Hepatocyte (in vitro differentiated cells): ENCODE measurements at places on chromosomes 1 and 21.

- H3K4me1 ChIP-seq = peaks cover 23% of the 10 kb centered on the region
- H3K36me3 ChIP-seq = no peaks in the 10 kb centered on the region
- H3K27me3 ChIP-seq = no peaks in the 10 kb centered on the region
- peak overlapping the region; percentile 88 for H3K27ac ChIP-seq
- peak overlapping the region; percentile 93 for H3K4me3 ChIP-seq
- DNase-seq = peak; percentile 58
These were observed 508 bp downstream of the RAVER2 start for GRCh38 chr1:64745181-64745985.

- DNase-seq = no peak
- no peaks in the 10 kb centered on the region for H3K27me3 ChIP-seq
- H3K4me3 ChIP-seq = no peak overlapping the region
- peaks cover 4% of the 10 kb centered on the region for H3K4me1 ChIP-seq
- no peak overlapping the region for H3K27ac ChIP-seq
These were observed 22.1 kb downstream of the GRHL3 start for GRCh38 chr1:24341260-24341659.

- no peak overlapping the region for H3K4me3 ChIP-seq
- no peak for DNase-seq
- no peak overlapping the region for H3K27ac ChIP-seq
- peaks cover 48% of the 10 kb centered on the region for H3K4me1 ChIP-seq
- H3K27me3 ChIP-seq = no peaks in the 10 kb centered on the region
These were observed 5.7 kb downstream of the EPHX1 start for GRCh38 chr1:225815526-225816178.

- H3K27me3 ChIP-seq = no peaks in the 10 kb centered on the region
- no peaks in the 10 kb centered on the region for H3K36me3 ChIP-seq
- H3K4me1 ChIP-seq = no peaks in the 10 kb centered on the region
- H3K27ac ChIP-seq = no peak overlapping the region
These were observed 622.3 kb upstream of the PLXNA2 start for GRCh38 chr1:208866386-208866955.

GRCh38 chr1:113266788-113267187 lies 123.5 kb upstream of the MAGI3 start:
- no peaks in the 10 kb centered on the region for H3K27me3 ChIP-seq
- no peaks in the 10 kb centered on the region for H3K36me3 ChIP-seq
- H3K4me1 ChIP-seq = no peaks in the 10 kb centered on the region
- DNase-seq = no peak
- H3K4me3 ChIP-seq = no peak overlapping the region

- no peaks in the 10 kb centered on the region for H3K36me3 ChIP-seq
- no peak overlapping the region for H3K27ac ChIP-seq
- H3K4me3 ChIP-seq = no peak overlapping the region
- H3K27me3 ChIP-seq = no peaks in the 10 kb centered on the region
These were observed 480.4 kb downstream of the PLPP3 start for GRCh38 chr1:56098946-56099345.

DNA sequence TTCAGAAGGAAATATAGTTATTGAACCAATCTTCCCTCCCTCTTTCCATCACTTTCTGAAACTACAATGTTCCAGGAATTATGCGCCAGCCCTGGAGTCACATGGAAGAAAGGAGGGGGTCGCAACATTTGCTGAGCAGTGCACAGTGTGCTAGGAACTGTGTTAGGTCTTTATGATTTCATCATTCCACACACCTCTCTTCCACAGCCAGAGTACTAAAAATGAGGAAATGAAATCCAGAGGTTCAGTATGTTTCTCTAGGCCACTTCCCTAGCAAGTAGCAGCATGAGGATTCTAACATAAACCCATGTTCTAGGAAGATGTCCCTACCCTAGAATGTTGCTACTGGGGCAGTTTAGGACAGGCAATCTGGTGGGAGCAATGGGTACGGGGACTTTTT lies 158.1 kb downstream of the SLC45A1 start:
- H3K27ac ChIP-seq = no peak overlapping the region
- H3K27me3 ChIP-seq = no peaks in the 10 kb centered on the region
- no peak overlapping the region for H3K4me3 ChIP-seq
- H3K4me1 ChIP-seq = peaks cover 3% of the 10 kb centered on the region
- no peak for DNase-seq
- H3K36me3 ChIP-seq = no peaks in the 10 kb centered on the region

DNA sequence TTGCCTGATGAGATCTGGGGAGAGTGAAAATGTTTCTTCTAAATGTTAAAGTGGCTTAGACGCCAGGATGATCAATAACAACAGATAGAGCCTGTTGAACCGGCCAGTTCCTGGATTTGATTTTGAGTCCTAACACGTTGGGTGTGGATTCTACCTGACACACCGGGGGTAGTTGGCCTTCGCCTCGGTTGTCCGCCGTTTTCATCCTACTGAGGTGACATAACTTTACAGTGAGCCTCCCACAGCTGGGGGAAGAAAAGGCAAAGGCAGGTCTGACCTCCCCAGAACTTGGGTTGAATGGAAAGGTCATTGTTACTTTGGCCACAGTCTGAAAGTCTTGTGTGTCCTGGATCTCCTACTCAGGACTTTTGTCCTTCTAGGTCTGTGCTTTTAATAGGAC lies 1.1 kb downstream of the PGD start:
- H3K27me3 ChIP-seq = no peaks in the 10 kb centered on the region
- no peak for DNase-seq
- peak overlapping the region; percentile 96 for H3K27ac ChIP-seq
- H3K4me3 ChIP-seq = peak overlapping the region; percentile 71

DNA sequence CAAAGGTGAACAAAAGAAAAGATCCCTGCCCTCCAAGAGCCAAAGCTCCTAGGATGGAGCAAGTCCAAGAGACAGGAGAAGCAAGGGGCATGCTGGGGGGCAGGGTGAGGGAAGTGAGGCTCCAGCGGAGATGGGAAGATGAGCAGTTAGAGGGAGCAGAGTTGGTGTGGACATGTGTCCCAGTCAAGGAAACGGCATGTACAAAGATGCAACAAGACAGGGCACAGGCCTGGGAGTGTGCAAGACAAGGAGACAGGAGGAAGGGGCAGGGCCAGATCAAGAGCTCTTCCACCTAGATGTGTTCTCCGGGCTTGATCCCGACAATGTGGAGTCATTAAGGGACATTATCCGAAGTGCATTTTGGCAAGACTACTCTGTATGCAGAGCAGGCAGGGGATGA lies 82.1 kb downstream of the CAPZB start:
- H3K36me3 ChIP-seq = no peaks in the 10 kb centered on the region
- H3K4me1 ChIP-seq = peaks cover 14% of the 10 kb centered on the region
- H3K4me3 ChIP-seq = no peak overlapping the region
- H3K27ac ChIP-seq = no peak overlapping the region
- no peak for DNase-seq
